EL (cell line): ENCODE measurements at places on chromosomes 6 and 20.
A peak's percentile ranks its signal among the peaks of the same experiment; 100 is the strongest.

DNA sequence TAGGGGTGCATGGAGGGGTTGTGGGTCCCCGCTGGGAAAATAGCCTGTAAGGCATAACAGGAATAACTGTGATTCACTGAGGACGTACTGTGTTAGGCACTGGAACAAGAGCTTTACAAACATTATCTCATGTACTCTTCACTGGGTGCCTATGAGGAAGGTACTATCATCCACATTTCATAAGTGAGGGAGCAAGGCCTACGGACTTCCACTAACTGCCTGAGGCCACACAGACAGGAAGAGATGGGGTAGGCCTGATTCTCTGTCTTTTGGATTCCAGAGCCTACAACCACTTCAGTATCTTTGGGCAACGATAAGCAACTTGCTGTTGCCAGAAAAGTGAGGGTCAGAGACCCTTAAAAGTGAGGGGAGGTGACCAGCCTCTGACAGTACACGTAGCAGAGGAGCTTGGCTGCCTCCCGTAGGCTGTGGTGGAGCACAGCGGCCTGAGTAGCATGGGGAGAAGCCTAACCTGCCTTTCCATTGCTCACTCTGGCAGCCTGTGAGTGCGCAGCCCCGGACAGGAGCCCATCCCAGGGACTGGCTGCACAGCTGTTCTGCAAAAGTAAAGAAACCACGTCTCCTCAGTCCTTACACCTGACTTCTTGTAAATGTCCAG, 30.4 kb downstream of the PSMB1 start:
- DNase-seq, result peak; percentile 18

DNA sequence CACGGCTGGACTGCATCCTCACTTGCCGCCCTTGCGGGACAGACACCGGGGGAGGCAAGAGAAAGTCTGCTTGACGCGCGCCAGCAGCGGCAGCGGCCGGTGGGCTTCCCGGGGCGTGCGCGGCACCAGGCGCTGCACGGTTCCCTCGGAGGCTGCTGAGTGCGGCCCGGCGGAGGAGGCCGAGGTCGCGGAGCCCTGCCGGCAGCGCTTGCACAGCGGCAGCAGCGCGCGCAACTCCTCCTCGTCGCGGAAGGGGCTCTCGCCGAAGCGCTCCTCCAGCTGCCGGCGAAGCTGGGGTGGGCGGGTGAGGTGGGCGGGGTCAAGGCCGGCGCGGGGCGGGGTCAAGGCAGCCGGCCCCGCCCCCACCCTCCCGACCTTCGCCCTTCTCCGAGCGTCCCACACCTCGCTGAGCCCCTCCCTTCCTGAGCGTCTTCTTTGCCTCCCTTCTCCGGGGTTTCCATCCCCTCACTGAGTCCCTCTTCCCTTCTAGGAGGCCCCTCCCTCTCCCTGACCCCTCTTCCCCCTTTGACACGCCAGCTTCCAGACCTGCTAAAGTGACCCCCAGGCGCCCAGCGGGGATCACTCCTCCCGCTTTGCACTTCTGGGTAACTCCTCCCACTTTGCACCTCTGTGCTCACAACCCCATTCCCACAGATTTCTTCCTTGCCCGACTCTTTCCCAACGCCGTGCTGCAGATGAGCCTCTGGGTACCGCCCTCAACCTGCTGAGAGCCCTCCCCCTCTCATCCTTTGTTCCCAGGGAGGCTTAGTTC, 8.8 kb downstream of the DUSP15 start:
- peak; percentile 44 for DNase-seq

- no peak for DNase-seq
These were observed 89.8 kb downstream of the EYA2 start for GRCh38 chr20:46984405-46984804.

DNA sequence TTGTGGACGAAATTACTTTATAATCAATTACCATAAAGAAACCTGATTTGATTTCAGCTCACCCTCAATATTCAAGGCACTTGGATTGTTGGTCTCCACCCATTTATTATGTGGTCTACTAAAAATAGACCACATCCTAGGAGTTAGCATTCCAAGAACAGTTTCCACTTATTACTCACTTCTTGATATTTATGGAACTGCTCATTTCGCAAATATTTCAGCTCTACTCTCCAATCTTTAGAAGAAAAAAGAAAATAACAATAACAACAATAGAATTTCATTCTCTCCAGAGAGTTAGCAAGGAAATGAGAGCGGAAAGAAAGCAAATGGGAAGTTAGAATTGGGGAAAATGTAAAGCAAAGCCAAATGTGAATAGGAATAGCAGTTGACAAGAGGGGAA, 26.2 kb upstream of the HDAC2 start:
- DNase-seq, result peak; percentile 88

- DNase-seq, result no peak
These were observed 168.0 kb downstream of the ZFAND3 start for GRCh38 chr6:37987559-37987958.

DNA sequence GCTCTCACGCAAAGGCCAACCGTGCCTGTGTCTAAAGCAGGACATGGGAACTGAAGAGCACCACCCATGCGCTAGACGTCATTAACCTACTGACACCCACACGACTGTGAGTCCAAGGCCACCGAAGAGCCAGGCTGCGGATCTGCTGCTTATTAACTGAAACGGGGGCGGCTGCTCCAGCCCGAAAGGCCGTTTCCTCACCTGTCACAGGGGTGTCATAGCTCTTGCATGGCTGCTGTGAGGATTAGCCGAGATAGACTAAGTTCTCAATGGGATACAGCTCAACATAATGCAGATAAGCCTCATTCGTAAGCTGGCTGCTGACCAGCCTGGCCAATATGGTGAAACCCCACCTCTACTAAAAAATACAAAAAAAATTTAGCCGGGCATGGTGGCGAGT, 26.7 kb downstream of the OVOL2 start:
- no peak for DNase-seq

GRCh38 chr6:26065952-26066380, 21.3 kb upstream of the HFE start:
- peak; percentile 82 for DNase-seq

GRCh38 chr20:58054780-58055373, 173.6 kb downstream of the ANKRD60 start:
- DNase-seq, result no peak
